Activated naive CD8-positive, alpha-beta T cell treated with anti-CD3 and anti-CD28 coated beads, Interleukin-2, amount 50 U/mL, for 24 hours (primary cell): ENCODE measurements at places on chromosomes 7 and 10.

DNA sequence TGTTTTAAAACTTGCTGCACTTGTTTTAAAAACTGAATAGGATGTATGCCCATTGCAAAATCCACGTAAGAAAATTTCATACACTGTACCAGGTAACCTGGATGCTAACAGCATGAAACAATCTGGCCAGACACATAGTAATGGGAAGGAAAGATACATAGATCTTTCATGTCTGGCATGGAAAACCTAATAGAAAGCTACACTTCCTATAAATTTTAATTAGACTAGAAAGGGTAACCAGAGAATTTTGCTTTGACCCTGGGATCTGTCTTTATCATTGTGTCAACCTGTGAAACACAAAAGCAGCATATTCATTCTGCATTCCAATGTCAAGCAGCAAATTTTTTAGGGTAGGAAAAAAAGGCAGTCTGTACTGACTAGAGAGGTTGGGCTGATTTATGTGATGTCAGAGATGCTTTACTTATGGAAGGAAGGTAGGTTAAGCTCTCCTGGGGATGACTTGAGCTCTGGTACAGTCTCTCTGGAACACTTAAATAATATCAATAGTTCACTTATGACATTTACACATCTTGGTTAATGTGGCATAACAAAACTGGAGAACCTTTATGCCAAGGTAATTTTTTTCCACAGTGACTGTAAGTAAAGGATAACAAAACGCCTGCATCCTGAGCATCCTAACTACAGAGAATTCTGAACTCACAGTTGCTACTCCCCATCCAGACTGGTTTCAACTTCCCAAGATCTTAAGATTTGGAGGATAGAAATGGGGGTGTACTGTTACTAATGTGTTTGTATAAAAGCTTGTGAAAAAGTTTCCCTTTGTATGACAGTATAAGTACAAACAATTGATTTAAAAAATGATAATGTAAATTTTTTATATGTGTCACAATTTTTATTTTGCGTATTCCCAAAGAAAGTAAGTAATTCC is 44.7 kb downstream of the DOCK4 start:
- DNase-seq = no peak

- DNase-seq = no peak
Measured at GRCh38 chr10:112967200-112967599, 17.2 kb downstream of the TCF7L2 start.

GRCh38 chr10:130135676-130136225 is 440 bp upstream of the GLRX3 start:
- DNase-seq = peak; percentile 6

DNA sequence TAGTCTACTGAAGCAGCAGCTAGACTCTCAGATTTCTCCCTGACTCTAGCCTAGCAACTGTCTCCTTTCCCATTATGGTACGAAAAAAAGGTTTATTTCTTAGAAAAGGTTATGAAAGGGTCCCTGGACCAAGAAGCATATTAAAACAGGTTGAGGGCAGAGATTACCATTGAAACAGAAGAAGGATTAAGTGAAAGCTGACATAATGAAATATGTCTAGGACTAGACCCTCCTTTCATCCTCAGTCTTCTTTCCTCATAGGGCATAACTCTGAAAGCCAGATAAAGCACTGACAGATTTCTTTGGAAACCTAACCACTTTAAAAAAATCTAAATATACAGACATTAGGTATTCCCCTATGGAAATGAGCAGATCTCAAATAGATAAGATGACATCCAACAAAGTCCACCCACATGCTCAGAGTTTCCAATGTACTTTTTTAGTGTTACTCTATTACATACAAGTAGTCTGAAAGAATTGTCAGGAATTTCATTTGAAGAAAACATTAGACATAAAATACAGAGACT is 58.6 kb downstream of the JMJD1C start:
- no peak for DNase-seq

GRCh38 chr10:103517234-103518085 is 24.0 kb downstream of the NEURL1 start:
- no peak for DNase-seq

- no peak for DNase-seq
Measured at GRCh38 chr10:93715345-93715744, 13.0 kb upstream of the FRA10AC1 start.

- no peak for DNase-seq
Measured at GRCh38 chr10:128839701-128840100, 627.3 kb upstream of the MGMT start.

GRCh38 chr7:42900842-42901241 is 11.0 kb downstream of the C7orf25 start:
- no peak for DNase-seq
